ENCODE measurements at places on chromosomes 7 and 10. TPM values are rescaled to one million over a fixed set of nuclear protein-coding genes. Genes with fewer than 3 reads are reported as not detected.
A peak's percentile ranks its signal among the peaks of the same experiment; 100 is the strongest.

PIP4K2A gene
- 20.6 TPM for total RNA-seq

ZNF32 gene
- 51.1 TPM for total RNA-seq

DNA sequence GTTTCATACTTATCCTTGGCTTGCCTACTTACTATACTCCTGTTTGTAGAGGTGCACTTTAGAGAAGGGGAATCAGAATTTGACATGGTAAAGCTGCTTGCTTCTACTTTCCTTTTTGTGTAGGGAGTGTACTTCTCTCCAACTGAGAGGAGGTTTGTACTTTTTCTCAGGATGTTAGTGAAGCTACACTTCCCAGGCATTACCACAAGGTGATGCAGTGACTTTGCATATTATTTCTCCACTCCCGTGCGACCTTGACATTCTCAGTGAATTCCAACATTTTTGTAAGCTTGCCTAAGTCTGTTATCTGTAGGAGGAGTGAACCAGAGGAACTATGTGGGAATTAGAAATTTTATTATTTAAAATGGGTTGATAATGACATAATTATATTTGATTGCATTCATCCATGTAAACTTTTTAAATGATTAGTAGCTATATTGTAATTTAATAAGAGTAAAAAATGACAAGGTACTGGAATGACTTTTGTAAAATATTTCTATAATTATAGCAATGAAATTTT lies 5.2 kb downstream of the TAX1BP1 start:
- H3K27ac ChIP-seq: no peak overlapping the region
- peaks cover 67% of the 10 kb centered on the region for H3K4me1 ChIP-seq
- H3K27me3 ChIP-seq: no peaks in the 10 kb centered on the region
- no peak overlapping the region for H3K4me3 ChIP-seq

DNA sequence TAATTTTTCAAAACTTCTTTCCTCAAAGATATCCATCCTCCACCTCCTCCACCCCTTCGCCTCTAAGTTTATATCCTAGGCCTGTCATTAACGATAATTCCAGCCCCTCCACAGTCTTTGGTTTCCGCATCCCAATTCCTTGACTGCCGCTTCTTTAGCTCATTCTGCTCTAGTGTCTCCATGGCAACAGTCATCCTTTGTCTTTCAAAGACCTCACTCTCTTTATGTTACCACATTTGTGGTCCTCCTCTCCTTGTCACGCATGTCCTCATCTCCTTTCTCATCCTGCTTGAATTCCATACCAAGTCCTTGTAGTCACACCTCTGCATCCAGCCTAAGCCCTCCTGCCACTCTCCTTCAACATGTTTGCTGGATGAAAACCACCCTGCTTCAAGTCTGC lies 511.2 kb upstream of the KLF6 start:
- no peak overlapping the region for H3K4me3 ChIP-seq
- no peaks in the 10 kb centered on the region for H3K4me1 ChIP-seq
- H3K36me3 ChIP-seq: no peaks in the 10 kb centered on the region
- DNase-seq: no peak
- no peaks in the 10 kb centered on the region for H3K27me3 ChIP-seq
- no peak overlapping the region for H3K27ac ChIP-seq

DNA sequence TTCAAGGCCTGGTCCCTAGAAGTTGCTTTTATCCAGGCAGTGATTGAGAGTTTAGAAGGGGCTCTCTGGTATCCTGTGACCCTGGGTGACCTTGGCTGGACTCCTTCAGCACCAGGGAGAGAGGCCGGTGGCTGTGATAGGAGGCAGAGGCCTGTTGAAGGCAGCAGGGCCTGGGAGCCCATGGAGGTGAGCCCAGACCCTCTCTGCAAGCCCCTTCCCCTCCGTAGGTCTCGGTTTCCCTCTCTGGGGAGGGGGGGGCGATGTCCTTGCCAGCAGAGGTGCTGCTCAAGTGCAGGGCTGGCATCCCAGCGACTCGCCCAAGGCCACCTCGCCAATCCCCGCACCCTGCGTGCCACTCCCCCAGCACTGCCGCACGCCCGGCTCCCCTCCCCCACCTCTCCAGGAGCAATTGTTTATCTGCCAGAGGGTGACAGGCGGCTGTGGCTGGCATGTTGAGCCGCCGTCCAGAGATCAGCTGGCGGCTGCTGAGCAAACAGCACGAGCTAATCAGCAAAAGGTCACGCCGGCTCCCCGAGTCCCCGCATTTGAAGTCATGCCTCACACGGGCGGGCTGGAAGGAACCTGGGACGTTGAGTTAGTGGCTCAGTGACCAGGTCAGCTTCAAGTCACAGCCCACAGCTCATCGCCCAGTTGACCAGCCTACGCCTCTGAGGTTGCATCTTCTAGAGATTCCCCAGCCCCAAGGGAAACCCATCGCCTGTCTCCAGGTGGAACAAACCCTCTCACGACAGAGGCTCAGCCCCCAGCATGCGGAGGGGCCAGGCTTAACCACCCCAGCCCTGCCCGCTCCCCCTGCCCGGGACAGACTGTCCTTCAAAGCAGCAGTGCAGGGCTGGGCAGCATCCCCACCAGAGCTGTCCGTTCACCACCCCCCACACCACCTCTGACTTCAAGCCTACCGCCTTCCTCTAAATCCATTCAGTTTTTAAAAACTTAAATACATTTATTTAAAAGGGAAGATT lies 43.7 kb downstream of the ELFN1 start:
- H3K27ac ChIP-seq: no peak overlapping the region
- H3K27me3 ChIP-seq: no peaks in the 10 kb centered on the region
- no peaks in the 10 kb centered on the region for H3K36me3 ChIP-seq

DNA sequence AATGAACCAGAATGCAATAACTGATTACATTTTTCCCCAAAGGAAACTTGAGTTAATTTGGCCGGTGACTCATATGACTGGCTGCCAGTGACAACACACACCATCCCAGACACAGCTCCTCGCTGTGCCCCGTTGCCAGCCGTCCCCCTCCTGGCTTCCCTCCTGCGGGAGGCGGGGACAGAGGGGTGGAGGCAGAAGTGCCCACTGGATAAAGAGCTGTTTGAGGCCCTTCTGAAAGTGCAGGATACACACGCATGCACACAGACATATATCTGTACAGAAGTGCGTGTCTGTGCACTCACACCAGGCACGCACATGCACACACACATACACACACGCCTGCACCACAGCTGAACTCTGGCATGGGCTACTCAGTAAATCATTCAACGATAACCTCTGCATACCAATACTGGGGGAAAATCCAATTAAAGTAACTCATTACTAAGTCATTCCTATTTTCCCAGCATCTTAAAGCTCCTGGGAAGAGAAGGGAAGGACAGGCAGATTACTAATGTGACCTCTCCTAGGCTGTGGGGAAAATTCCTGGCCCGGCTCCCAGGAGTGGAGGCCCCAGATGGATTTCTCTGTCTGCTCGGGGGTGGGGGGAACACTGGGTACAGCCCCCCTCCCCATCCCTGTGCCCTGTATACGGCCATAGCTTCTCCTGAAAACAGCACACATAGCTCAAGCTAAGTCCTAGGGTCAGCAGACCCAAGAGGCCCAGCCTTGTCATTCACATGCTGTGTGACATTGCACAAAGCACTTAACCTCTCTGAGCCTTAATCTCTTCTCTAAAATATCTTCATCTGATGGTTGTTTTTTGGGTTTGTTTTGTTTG lies 52.3 kb upstream of the MYL10 start:
- no peak for DNase-seq
- H3K27ac ChIP-seq: no peak overlapping the region
- no peak overlapping the region for H3K4me3 ChIP-seq

- H3K27me3 ChIP-seq: no peaks in the 10 kb centered on the region
- peak overlapping the region; percentile 96 for H3K27ac ChIP-seq
- H3K4me1 ChIP-seq: peaks cover 100% of the 10 kb centered on the region
- H3K4me3 ChIP-seq: no peak overlapping the region
- DNase-seq: no peak
Measured at GRCh38 chr10:104331208-104331838, 6.9 kb downstream of the ITPRIP start.

- H3K36me3 ChIP-seq: no peaks in the 10 kb centered on the region
- no peak for DNase-seq
- H3K4me1 ChIP-seq: peaks cover 20% of the 10 kb centered on the region
- no peaks in the 10 kb centered on the region for H3K27me3 ChIP-seq
Measured at GRCh38 chr7:17402628-17403278, 104.3 kb downstream of the AHR start.

Data from vagina (tissue), 2 donors.